ENCODE measurements at places on chromosomes 11 and 22. TPM values are rescaled to one million over a fixed set of nuclear protein-coding genes. Genes with fewer than 3 reads are reported as not detected.

GRCh38 chr11:2086239-2087040, 52.7 kb downstream of the IGF2 start:
- DNase-seq, result no peak

GRCh38 chr22:37182101-37182948, 5.7 kb downstream of the C1QTNF6 start:
- DNase-seq, result no peak

GRCh38 chr11:108863528-108863927, 198.7 kb downstream of the DDX10 start:
- no peak for DNase-seq

- DNase-seq, result no peak
Observed at GRCh38 chr22:37929390-37929789, 23.3 kb downstream of the MICALL1 start.

DNA sequence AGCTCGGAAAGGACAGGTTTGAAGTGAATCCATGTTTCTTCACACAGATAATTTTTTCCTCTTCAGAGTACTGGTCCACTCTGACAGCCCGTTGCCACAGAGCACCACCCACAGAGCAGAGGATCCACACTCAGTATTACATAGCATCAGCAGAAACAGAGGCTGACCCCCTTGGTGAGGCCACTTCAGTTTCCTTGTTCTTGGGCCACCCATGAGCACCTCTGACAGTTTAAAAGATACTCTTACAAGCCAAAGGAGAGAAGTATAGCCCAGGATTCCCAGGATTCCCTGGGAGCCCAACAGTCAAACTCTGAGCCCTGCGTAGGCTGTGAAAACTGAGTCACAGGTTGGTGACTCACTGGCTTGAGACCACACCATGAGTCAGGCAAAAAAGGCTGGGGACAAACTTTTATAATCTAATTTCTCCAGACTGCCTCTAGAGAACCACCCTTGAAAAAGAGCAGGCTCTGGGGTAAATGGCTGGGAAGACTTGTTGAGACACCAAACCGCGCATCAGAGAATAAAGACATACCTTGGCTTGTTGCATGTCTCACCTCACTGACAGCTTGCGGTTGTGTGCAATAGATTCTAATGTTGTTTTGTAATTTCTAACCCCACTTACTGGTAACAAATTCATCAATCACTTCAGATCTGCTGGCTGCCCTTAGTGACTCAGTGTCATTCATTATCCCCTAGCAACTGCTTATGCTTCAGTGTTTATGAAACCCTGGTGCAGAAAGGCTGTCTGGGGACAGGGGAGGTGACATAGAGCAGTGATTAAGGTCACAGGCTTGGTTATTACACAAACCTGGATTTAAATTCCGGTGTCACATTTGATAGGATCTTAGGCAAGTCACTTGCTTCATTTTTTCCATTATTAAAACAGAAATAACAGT, 56.9 kb upstream of the PRSS23 start:
- no peak for DNase-seq

DNA sequence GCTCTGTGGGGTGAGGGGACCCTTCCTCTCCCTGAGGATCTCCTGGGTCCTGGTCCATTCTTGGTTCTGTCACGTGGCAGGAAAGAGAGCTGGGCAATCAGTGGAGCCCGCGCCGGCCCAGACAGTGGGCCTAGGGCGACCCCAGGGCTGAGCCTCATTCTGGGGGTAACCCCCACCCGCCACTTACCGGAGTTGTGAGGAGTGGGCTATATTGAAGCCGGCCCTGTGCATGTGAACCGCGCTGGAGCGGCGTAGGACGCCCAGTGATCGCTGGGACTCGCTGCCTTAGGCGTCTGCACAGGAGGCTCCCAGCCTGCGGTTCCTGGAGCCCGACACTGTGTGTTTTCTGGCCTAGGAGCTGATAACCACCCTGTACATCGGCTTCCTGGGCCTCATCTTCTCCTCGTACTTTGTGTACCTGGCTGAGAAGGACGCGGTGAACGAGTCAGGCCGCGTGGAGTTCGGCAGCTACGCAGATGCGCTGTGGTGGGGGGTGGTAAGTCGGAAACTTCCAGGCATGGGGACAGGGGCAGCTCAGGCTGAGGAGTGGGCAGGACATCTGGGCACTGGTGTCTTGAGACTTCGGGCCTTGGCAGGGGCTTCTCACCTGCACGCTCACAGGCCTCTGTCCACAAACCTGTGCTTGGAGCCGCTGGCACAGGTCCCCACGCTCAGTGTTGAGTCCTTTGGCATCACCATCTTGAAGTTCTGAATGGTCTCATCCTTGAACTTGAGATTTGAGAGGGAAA, 127.1 kb downstream of the KCNQ1OT1 start:
- no peak for DNase-seq

- no peak for DNase-seq
Observed at GRCh38 chr11:116994195-116994594, 104.0 kb downstream of the SIK3 start.

DNA sequence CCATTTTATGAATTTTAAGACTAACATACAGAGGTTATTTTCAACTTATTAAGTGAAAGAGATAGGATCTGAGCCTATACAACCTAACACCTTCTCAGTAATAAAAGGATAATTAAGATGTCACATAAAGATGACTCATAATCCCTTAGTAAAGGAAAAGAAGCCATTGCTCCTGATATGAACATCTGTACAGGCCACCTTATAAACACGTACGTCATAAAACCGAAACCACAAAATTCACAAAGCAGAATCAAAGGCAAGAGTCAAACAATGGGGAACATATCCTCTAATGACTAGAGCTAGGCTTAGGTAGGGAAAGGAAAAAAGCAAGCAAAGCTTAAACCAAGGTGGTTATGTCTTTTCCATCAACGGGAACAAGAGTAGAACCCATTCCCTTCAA, 103.5 kb downstream of the KCNA4 start:
- no peak for DNase-seq

DNA sequence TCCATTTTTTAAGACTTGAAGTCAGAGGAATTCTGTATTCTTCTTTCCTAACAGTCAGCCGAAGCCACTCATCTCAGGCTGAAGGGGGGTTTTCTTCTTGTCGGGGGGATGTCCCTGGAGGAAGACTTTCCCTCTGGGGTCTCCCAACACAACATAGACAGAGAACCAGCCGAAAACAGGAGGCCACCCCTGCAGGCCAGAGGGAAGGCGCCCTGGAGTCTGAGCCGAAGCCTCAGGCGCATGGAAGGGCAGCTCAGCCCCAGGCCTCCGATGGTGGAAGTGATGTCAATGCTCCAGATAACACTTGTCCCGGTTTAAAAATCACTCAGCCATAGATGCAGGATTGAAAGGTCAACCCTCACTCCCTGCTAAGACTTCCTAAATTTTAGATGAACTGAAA, 1393.0 kb downstream of the TBC1D22A start:
- no peak for DNase-seq

DNA sequence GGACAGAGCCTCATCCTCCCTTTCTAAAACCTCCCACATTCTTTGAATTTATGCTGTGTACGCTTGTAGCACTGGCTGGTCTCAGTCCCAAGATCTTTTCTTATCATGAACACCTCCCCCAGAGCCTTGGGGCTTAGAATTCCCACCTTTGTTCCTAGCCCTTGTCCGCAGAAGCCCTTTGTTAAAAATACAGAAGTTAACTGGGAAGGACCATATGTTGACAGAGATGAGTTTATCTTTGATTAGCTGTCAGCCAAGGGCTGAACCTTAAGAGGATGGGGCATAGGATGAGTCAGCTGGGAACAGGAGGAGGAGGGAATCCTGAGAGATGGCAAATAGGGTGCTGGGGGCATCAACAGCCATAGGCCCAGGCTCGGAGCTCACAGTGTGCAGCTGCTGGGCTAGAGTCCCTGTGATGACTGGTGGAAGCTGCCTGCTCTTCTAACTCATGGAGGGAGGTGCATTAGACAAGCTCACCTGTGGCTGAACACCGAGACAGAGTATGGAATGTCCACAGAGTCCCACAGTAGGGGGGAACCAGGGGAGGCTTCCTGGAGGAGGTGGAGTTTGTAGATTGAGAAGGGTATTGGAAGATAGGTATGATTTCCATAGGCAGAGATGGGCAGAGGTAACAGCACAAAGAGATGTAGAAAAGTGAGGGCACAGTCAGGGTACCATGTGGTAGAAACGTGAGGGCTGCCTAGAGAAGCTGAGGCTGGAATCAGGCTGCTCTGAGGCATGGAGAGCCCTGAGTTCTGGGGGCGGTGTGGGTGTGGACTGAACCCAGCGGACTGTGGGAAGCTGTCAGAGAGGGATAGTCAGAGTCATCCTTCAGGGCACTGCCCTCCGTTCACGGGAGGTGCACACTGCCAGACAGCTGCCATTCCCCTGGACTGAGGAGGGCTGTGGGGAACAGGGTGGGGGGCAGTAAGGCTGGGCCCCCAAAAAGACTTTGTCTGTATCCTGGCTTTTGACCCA, 9.9 kb downstream of the MICAL2 start:
- DNase-seq, result no peak

GRCh38 chr11:93131709-93132108, 66.1 kb downstream of the SLC36A4 start:
- no peak for DNase-seq

GRCh38 chr11:130726234-130727037, 189.8 kb downstream of the SNX19 start:
- no peak for DNase-seq

- no peak for DNase-seq
Observed at GRCh38 chr11:29734287-29734686, 282.5 kb downstream of the KCNA4 start.

- DNase-seq, result no peak
Observed at GRCh38 chr11:113991718-113992458, 17.0 kb downstream of the HTR3A start.

DNA sequence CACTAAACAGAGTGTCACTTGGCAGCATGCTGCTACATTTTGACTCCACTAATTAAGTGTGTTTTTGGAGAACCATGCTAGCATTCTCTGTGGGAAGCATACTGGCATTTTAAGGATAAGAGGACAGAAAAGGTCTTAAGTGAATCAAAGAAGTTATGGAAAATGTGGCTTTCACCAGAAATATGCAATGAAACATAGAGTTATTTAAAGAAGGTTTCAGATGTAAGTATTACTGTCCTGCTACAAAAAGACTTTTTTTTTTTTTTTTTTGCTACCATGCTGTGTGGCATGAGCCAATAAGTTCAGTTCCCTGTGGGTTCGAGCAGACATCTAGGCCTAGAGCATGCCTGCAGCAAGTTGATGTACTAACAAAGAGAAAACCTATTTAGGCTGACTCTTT, 187.6 kb downstream of the MSANTD4 start:
- no peak for DNase-seq

- no peak for DNase-seq
Observed at GRCh38 chr22:30178181-30179126, 68.1 kb downstream of the LIF start.

- no peak for DNase-seq
Observed at GRCh38 chr11:85279267-85279666, 347.9 kb downstream of the DLG2 start.

The C22orf23 gene
- 5.5 TPM for polyA plus RNA-seq
